KBM-7 (cell line): ENCODE measurements at places on chromosomes 4 and X.

DNA sequence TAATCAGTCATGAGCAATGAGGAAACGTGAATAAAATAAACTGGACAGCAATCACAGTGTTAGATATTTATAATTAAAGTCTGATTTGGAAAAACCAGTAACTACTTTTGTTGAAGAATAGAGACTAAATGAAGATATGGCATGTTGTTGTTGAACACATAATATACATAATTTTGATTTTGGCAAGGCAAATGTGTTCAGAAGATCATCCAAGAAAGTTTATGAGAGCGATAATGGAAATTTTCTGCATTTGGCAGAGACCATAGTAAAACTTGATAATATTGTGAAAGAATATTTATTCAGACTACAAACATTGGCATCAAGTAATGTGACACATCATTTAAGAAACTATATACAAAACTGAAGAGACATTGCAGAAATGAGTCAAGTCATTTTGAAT is 620.7 kb downstream of the TMA16 start:
- no peak for DNase-seq

DNA sequence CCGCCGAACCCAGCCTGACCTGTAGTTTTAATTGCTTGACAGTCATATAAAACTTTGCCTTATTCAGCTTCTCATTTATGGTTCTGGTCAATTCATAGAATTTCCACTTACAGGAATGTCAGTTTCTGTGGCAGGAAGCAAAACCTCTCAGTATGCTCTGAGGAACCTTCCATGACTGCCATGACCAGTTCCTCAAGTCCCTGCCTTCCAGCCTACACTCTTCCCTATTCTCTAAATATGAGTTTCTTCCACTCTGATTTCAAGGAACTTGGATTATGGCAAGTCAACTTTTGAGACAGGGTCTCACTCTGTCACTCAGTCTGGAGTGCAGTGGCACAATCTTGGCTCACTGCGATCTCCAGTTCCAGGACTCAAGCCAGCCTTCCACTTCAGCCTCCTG is 26.0 kb upstream of the NSUN7 start:
- no peak for DNase-seq

- no peak for DNase-seq
Observed at GRCh38 chr4:100294356-100294755, 104.1 kb upstream of the DDIT4L start.

DNA sequence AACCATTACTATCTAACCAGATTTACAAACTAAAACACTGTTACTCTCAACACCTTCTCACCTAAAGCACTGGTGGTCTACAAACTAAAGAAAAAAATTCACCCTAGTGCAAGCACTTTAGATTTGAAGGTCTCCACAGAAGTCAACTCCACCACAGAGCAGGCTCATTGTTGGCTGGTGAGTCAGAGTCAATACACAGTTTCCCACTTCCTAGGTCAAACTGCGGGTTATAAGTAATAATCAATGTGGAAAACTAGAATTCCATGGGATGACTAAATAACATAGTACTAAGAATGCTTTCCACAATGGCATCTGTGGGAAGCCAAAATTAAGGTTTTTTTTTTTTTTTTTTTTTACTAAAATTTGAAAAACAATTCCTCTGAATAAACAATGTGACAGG is 191.8 kb downstream of the PDGFC start:
- DNase-seq, result no peak

GRCh38 chrX:114532111-114532805 is 51.6 kb upstream of the HTR2C start:
- no peak for DNase-seq

DNA sequence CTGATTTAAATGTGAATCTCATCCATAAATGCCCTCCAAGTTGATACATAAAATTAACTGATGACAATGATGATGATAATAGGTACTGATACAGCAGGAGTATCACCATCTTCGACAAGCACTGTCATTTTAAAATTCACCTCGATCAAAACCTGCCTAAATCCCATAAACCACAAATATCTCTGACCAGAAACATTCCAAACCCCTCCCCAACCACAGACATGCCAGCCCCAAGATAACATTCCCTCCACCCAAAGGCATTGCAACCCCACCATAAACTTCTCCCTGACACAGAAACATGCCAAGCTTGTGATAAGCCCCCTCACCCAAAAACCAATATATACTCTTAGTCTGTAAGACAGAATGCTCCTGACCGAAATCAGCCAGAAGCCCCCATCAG is 63.7 kb upstream of the WDFY3 start:
- DNase-seq, result no peak

- DNase-seq, result no peak
Observed at GRCh38 chrX:134173541-134174272, 63.3 kb upstream of the CCDC160 start.

DNA sequence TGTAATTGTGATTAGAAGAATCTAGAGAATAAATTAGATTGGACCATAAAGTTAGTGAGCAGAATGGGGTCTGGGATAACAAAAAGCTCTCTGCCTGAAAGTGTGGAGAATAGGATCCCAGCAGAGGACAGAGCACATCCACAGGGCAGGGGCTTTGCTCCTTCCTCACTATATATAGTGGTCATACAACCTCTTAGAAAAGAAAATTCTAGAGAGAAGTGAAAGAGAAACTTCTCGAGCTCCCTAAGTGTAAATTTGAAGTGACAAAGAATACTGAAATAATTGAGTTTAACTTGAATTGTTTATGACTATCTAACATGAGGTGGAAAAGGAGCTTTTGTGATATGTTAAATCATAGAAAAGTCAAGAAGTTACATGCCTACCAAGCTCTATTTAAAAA is 14.9 kb downstream of the ADAM29 start:
- DNase-seq, result no peak

DNA sequence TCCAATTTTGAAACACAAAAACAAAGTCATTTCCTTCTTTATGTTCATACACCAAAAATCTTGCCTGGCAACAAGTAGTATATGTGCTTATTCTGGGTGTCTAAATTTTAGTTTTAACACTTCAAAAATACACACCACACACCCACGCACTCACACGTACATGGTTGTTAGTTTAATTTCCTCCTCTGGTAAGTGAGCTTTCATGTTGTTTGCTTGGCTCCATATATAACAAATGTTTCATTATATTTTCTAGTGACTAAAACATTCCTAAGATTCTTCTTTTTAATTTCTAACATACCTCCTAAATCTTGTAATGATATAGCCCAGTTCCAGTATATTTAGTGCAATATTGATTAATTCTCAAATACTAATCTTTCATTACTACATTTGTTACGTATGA is 80.9 kb downstream of the PRDM5 start:
- no peak for DNase-seq

DNA sequence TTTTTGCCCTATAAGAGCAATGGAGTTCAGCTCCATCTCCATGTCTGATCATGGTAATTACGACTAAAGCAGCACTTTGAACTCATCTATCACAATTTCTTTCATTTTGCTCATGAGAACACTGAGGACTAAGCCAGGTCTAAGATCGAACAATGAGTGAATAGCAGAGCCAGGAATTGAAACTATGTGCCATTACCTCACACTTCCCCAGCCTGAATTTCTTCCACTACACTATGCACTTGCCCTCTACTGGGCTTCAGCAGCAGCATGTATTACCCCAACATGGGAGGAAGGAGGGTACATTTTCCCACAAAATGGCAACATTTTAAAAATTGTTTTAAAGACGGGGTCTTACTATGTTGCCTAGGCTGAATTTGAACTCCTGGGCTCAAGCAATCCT is 274.7 kb upstream of the FGF13 start:
- no peak for DNase-seq

GRCh38 chr4:134027931-134028330 is 173.7 kb downstream of the PABPC4L start:
- no peak for DNase-seq

DNA sequence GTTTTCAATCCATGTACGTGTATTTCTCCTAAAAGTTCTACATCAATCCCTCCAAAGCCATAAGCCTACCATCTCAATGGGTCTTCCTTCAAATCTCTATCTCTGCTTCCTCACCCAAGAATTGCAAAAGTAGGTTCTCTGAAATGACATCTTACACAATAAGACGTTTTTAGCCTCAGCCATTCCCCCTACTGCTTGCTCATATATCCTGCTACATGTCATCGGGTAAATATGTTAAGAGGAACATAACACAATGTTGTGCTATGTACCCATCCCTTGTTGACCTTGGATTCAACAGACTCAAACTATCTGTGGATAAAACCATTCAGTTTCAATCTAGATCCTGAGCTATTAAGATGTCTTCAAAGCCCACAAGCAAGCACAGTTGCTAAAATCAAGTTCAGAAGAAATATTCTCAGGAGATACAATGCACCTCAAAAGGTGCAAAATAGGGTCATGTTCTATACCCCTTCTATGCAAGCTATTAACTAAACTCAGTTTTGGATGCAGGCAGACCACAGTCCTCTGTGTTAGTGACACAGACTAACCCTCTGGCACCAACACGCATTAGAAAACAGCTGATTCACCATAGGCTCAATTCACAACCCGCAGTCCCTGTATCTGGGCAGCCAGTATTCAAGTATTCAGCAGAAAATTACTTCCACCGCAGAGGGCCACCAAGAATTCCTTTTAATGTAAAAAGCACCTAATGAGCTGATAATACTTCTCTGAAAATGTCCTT is 56.8 kb downstream of the CD99L2 start:
- no peak for DNase-seq

GRCh38 chrX:46184749-46185148 is 360.5 kb downstream of the ZNF674 start:
- no peak for DNase-seq

DNA sequence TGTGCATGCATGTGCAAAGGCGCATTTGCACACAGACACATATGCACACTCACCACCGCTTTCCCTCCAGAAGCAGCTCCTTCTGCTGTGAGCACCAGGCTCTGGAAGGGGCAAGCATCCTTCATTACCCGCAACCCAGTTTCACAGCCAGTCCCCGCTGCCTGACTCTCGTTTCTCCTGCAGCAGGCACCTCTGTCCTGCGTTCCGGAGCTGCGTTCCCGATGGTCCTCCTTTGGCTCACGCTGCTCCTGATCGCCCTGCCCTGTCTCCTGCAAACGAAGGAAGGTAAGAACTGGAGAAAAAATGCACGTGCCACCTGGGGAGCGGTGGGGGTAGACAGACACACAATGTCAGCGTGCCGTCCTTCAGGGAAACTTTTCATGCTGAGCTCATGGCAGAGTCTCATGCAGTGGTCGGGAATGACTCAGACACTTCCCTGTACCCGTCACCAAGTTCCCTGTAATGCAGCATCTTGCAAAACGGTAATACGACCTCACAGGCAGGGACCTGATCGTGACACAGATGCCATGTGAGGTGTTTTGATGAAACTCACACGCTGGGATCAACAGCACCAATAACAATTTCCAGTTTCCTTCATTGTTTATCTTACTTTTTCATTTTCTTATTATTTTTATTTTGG is 5.1 kb downstream of the IL3RA start:
- no peak for DNase-seq

DNA sequence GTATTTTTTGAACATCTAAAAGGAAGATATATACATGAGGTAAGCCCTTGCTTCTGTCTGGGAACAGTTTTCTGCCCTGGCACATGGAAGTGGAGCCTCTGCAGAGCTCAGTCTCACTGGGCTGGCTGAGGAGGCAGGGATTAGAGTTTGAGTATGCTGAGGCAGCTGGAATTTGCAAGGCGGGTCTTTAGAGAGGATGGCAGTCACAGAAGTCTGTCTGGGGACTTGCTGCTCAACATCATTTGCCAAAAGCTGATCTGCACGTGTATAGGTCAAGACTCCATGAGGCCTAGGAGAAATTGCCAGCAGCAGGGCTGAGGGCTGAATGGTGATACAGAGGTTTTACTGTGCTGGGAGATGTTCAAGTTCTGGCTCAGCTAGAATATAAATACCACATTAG is 163.6 kb upstream of the ANK2 start:
- DNase-seq, result no peak

DNA sequence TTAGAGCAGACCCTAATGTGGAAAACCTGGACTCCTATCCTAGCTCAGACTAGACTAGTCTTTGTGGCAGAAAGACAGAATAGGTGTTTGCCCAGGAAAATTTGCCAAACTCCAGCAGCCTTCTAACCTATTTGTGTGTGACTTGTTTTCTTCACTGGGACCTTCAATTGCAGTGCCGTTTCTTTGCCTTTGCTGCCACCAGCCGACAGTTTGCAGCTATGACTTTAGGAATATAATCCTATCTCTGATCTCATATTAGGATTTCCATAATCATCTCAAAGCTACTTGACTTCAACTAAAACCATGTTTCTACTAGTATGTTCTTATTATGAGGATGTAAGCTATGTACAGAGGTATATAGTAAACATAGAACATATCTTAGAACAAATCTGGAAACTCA is 60.2 kb upstream of the PGAM4 start:
- DNase-seq, result peak; percentile 21

DNA sequence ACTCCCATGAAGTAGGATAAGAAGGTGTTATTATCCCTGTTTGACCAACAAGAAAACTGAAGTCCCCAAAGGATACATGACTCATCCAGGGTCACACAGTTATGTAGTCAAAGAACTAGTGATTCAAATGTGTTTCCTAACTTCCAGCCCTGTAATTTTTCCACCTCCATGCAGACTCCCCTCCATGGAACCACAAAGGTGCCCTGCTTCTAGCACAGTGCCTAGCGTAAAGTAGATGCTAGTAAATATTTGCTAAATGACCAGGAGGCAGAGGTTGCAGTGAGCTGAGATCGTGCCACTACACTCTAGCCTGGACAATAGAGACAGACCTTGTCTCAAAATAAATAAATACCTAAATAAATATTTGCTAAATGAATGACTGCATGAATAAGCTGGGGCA is 55.8 kb downstream of the FRMPD3 start:
- DNase-seq, result no peak

GRCh38 chrX:130498653-130499274 is 97.0 kb downstream of the RBMX2 start:
- no peak for DNase-seq

DNA sequence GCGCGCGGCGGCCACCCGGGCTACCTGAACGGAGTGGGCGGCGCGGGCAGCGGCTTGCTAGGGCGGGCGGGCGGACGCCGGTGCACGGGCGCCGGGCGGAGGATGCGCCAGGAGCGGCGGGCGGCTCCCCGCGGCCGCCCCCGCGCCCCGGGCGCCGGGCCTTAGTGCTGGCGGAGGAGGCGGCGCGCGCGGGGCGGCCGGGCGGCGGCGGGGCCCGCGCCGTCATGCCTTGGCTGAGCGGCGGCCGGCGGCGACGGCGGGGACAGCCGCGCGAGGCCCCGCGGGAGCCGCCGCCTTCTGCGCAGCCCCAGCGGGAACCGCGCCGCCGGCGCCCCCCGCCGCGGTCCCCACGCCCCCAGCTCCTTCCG is 48.2 kb downstream of the CLDN34 start:
- no peak for DNase-seq
